ENCODE measurements at places on chromosomes 3 and 15.

DNA sequence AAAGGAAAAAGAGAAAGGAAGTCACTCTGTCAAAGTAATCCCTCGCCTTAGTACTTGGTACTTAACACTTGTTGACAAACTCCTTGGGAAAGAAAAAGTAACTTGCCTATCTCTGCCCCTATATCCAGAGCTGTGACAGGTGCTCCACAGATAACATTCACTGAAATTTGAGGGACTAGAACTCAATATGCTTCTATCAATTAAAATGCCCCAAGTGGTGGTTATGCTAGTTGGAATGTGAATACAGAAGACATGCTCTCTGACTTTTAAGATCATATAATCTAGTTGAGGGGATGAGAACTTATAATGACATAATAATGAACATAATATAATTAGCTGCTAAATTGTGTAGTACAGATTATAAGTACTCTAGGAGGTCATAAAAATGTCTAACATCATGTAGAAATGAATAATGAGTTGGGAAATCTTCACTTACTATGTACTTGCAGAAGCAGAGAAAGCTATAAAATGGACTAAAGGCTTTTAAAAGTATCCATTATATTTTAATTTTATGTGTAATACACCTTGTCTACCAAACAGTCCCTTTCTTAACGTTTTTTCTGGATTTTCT lies 153.1 kb upstream of the CCDC54 start:
- no peak for DNase-seq

GRCh38 chr15:98812716-98813446 lies 164.5 kb downstream of the IGF1R start:
- DNase-seq = no peak

DNA sequence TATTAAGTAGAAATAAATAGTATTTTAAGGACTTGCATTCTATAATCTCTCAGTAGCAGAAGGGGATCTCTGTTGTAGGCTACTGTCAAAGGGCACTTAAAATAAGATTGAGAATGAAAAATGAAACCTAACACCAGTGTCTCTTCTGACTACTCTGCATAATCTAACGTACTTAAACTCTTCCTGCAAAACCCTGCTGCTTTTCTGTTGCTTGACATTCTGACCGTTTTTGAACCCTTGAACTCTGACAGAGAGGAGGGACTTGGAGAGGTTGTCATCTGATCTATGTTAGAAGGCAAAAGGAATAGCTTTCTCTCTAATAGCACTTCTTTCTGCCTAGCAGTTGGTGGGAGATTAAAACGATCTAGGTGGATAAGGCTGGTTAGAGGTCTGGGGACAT lies 204.6 kb downstream of the ZIC1 start:
- no peak for DNase-seq

DNA sequence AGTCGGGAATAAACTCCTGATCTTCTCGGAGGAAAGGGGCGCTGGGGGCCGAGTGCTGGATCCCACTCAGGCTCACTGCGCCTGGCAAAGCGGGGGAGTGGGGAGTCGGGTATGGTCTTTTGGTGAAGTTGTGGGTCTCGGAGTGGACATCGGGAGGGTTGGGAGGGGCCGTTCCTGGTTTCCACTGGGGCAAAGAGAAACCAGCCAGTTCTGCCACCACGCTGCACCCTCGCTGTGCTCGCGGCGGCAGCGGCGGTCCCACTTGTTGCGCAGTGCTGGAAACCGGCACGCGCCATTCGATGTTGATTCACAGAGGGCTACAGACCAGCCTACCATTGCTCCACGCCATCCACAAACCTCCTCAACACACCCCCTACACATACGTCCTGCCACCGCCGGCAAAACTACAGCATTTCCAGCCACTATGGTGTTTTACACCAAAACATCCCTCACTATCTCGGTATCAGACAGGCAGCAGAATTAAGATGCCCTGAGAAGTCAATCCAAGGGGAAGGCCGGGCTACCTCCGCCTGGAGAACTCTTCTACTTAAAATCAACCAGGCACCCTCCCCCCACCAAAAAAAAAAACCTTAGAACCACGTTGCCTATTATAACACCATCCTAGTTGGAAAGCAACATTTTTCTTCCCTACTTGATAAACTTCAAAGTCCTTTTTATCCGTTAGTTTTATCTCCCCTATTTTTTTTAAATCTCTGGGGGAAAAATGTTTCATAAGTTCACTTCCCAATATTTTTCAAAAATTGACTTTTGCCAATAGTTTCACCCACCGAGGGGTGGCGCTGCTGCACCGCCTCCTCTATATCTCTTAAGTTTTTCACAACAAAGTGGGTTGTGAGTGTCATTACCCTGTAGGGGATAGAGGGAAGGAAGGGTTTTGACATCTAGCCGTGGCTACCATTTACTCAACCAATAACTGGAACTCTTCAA lies 3.6 kb downstream of the BCL6 start:
- DNase-seq = peak; percentile 86

DNA sequence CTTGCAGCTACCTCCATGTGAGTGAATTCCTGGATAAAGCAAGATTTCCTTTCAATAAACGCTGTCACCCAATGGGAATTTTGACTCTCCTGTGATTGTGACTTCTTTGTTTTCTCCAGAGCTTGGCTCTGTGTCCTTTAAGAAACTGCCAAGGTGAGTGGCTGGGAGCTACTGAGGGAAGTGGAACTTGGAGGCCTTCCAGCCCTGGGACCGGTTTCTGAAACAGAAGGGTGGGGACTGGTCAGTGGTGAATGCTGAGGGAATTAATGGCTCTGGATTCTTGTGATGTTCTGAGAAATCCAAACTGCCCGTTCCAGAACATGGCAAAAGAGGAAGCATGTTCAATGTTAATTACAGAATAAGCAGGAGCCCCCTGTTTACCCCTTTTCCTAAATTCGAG lies 41.1 kb upstream of the MYZAP start:
- DNase-seq = no peak

GRCh38 chr3:71503525-71504249 lies 79.8 kb downstream of the FOXP1 start:
- DNase-seq = no peak

DNA sequence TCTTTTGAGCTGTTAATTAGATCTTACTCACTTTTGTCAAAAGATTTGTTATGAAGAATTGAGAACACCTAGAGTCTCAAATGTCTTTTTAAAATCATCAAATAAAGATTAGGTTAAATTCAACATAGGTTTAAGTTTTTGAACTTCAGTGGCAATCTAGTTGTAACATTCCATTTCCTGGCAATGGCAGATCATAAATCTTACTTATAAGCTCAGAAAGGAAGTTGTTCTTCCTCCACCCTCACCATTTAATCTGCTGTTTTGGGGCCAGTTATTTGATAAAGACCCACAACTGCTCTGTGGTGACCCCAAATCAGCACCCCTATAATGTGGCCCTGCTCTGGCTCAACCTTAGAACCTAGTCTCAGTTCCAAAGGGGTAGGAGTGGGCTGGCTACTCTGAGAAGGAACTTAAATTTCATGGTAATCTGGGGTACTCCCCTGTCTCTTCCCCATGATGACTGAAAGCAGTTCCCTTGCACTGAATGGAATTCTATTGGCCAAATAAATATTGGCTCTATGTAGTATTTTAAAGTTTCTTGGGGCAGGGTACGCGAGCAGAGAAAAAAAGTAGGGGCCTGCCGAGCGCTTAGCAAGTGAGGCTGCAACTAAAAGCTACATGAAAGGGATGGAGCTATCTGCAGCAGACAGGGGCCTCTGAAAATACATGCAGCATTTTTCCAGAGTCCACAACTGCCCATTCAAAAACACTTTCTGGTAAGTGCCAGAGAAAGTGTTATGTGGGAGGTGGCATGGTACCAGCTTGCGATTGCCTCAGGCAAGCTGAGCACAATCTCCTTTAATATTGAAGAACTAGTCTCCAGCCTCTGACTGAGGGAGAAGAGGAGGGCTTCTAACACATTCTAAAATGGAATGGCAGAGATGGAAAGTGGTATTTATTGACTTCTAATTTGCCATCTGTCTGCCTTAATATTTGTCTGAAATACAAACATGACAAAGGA lies 103.6 kb upstream of the RASGRP1 start:
- DNase-seq = no peak

DNA sequence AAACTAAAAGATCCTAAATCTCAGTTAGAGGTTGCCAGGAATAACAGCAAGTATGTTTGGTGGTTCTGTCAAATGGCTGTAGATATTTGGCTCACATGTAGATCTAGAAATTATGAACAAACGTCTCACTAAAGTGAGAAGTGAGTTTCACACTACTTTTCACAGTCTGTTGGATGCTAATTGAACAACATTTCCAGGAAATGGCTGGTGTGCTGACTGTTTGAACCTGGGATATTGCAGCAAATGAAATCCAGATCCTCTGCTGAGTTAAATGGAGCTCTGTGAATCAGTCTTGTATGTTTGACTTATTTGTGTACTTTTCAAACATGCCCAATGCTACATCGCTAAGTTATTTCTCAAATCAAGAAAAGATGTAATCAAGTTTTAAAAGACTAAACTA lies 21.3 kb upstream of the RSL24D1 start:
- no peak for DNase-seq

DNA sequence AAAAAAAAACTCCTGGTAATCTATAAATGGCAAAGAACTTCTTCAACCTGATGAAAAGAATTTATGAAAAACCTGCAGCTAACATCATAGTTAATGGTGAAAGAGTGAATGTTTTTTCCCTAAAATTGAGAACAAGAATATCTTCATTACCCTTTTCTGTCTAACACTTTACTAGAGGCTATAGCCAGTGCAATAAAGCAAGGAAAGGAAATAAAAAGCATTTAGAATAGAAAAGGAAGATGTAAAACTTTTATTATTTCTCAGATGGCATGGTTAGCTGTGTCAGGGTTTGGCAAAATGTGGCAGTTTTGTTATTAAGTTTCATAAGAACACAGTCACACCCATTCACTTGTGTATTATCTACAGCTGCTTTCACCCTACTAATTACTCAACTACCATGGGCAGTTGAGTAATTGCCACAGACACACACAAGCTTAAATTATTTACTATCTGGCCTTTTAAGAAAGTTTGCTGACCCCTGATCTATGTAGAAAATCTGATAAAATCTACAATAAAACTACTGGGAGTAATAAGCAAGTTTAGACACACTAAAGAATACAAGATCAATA lies 465.1 kb downstream of the MAGI1 start:
- no peak for DNase-seq

GRCh38 chr15:58431221-58432149 lies at the start of gene LIPC:
LIPC (plus strand) TSS chr15:58431991; CDS start chr15:58432033, 42 bp downstream.
- DNase-seq = no peak

DNA sequence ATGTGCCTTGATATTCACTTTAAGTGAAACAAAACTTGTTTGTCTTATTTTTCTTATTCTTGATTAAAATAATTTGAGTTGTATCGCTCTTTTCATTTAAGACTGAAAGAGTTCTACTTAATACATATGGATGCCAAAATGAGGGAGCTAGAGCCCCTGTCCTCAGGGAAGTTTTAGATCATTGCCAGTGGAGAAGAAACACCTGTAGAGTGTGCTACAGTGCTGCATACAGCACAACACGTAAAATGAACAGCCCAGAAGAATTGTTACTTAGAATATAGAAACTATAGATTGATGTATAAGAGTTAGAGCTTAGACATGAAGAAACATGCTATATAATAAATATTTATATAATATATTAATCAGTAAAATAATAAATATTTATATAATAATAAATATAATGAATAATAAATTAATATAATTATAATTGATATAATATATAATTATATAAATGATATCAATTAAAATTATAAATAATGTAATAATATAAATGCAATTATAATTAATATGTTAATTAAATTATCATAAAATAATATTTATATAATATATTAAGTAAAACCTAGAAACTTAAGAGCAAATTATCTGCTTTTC lies 1234.7 kb downstream of the ROBO2 start:
- DNase-seq = no peak

DNA sequence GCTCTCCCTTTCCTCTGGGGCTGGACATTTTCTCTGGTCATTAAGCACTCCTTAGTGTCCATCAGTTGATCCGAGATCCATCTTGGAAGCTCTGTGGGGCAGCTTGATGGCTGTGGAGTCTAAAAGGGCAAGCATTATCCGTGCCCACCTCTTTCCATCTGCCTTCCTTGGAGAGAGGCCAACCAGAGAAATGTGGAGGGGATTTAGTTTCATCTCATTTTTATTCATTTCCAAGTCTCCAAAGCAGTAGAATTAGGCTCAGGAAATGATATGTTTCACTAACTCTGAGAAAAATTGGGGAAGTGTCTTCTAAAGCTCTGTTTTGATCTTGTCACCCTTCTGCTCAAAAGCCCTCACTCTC lies 95.9 kb upstream of the KLHL25 start:
- no peak for DNase-seq

- no peak for DNase-seq
These were observed 10.4 kb downstream of the ARMC8 start for GRCh38 chr3:138197524-138197923.

DNA sequence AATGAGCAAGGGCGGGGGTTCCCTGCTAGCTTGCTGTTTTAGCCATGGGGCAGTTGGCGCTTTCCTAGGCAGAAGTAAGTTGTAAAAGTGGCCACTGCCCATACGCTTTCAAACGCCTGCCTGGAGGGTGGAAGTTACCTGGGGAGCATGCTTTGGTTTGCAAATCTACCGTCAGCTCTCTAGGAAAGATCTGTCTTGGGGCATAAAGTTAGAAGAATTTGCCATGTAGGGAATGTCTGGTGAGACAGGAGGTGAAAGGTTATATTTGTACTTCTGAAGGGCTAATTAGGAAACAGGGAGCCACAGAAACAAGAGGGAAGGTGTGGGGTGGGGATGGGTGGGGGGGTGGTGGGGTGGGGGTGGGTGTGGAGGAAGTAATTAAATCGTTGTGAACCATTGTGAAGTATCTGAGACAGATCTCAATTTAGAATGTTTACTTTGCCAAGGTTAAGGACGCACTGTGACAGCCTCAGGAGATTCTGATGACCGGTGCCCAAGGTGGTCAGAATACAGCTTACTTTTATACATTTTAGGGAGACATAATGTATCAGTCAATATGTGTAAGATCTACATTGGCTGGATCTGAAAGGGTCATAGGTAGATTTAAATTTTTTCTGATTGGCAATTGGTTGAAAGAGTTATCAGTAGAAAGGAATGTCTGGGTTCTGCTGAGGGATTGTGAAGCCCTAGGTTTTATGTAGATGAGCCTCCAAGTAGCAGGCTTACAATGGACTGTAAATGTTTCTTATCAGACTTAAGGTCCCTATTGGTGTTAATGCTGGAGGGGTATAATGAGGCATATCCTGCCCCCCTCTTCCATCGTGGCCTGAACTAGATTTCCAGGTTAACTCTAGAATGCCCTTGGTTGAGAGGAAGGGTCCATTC lies 62.0 kb upstream of the GCNT3 start:
- DNase-seq = no peak

GRCh38 chr15:45943240-45943639 lies 308.4 kb downstream of the SQOR start:
- no peak for DNase-seq

DNA sequence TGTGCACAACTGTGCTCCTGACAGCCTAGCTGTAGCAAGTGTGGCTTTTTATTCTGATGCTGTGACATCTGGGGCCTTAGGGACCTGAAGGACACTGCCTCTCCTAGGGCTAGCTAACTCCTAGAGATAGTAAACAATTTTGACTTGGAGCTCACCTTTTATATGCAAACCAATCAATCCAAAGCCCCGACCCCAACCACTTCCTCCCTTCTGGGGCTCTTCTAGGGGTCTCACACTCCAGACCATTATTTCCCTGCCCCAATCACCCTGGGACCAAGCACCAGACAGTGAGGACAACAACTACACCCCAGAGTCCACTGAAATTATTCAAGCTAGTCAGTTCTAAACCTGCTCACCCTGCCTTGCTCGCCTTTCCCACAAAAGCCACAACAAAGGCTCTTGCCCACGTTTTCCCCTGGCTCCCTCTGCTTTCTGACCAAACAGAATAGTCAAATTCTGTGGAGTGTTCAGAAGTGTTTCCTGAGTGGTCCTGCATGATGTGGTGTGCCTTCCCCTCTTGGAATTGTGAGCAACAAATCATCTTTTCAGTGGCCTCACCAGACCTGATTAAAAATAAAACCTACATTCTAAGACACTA lies 84.2 kb upstream of the WNT5A start:
- no peak for DNase-seq

Measured in activated CD4-positive, alpha-beta T cell treated with anti-CD3 and anti-CD28 coated beads for 48 hours (primary cell).